ENCODE measurements at places on chromosomes 2 and 18.

DNA sequence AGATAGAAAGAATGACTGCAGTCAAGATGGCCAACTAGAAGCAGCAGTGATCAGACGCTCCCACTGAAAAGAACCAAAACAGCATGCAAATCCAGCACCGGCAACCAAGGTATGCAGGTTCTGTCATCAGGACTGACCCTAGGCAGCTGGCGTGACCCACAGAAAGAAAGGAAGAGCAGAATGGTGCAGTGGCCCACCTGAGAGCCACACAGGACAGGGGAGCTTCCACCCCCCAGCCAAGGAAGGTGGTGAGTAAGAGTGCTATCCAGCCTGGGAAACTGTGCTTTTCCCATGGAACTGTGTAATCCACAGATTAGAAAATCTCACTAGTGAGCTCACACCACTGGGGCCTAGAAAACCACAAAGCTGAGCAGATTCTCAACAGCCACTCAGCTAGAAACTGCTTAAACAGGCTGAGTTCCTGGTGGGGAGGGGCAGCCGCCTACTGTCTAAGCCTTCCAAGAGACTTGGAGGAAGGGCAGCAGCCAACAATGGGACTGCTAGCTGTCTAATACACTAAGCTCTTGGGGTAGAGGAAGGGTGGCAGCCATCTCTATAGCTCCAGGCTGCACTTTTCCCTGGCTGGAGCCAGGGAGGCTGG lies 127.9 kb downstream of the EVA1A start:
- DNase-seq = peak; percentile 79

- no peak for DNase-seq
Measured at GRCh38 chr2:156697906-156698305, 261.7 kb downstream of the GPD2 start.

DNA sequence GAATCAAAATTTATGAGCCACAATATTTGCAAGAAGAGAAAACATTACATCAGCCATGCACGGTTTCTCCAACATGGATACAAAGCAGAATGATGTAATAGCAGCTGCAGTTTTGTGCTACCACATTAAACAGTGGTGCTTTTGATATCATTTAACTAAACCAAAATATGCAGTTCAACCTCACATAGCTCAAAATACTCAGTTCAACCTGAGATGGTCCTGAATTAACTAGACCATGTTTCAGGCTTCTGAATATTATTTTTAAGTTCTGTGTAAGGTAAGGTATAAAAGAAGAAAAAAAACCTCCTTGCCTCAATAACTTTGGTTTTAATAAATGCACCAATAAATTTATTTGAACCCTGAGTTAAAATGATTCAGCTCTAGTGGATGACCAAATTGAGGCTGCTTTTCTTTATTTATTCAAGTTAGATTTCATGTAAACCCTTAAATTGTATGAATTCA lies 18.8 kb upstream of the TSPYL6 start:
- DNase-seq = peak; percentile 54

DNA sequence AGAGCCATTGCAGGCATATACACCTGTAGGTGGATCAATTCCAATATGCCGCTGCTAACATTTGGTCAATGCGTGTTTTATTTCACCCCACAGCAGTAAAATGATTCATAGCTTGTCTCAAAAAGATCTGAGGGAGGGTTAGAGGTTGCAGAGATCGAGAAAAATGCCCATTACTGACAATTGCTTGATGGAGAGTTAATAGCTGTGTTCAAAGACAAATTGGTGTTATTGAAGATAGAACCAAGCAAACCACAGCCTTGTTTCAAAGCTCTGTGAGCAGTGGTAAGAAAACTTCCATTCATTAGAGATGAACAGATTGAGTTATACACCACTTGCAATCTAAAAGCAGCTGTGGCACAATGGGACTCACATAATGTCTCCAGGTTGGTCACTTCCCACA lies 95.4 kb downstream of the KCNE4 start:
- DNase-seq = no peak

GRCh38 chr2:178550352-178550751 lies 70.1 kb downstream of the PLEKHA3 start:
- no peak for DNase-seq

DNA sequence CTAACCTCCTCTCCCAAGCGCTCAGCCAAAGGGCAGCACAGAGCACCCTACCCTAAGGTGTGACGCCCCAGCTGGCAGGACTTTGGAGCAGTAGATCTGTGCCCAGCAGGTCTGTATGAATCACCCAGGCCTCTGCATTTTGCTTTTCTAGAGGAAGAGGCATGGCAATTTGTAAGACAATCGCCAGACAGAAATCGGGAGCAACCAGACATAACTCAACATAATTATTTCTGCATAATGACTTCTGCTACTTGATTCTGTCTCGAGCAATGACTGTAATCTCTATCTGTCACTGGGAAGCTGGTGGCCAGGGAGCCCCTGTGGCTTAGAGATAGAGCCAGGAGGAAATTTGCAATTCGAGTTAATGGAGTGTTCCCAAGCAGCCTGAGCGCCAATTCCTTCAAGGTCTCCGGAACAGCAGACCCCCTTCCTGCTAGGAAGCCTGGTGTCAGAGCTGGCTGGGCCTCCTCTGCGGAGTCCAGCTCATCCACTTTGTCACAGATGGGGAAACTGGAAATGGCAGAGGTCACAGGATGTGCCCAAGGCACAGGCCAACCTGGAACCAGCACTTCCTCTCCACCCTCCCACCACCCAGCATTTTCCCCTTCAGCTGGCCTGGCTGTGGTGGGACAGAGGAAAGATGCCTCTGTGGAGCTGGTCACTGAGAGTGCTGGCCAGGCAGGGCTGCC lies 55.0 kb downstream of the ODC1 start:
- no peak for DNase-seq

- DNase-seq = no peak
Measured at GRCh38 chr2:1226766-1227165, 186.5 kb upstream of the TPO start.

DNA sequence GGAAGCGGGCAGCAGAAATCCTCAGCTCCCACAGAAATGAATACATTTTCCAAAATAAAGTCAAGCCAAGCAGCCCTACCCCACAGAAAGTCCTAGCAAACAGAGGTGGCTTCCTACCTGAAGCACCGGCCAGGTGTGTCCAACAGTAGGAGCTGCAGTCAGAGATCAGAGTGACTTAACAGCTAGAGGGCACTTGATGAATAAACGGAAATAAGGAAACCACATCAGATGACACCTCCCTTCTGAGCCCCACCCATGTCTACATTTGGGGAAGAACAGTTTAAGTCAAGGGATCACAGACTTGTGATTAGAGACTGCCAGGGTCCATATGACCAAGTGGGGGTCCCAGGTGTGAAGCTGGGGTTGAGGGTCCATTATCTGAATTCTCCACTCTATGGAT lies at the start of gene CXCR1:
TSS of gene CXCR1 (minus strand) at position 172 of the 400 bp plus-strand sequence. CDS start 1,751 bp downstream, outside the sequence.
- no peak for DNase-seq

DNA sequence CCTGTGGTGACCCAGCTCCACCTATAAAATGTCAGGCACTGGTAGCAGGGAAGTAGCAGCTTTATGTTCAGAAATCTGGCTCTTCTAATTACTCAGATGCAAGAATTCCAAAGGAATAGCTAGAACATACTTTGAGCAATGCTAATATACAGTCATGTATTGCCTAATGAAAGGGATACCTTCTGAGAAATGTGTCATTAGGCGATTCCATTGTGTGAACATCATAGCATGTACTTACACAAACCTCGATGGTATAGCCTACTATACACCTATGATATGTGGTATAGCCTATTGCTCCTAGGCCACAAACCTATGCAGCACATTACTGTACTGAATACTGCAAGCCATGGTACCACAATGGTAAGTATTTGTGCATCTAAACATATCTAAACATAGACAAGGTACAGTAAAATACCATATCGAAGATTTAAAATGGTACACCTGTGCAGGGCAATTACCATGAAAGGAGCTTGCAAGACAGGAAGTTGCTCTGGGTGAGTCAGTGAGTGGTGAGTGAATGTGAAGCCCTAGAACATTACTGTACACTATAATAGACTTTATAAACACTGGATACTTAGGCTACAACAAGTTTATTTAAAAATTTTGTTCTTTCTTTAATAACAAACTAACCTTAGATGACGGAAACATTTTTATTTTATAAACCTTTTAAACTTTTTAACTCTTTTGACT lies 50.3 kb upstream of the ETAA1 start:
- DNase-seq = peak; percentile 20

DNA sequence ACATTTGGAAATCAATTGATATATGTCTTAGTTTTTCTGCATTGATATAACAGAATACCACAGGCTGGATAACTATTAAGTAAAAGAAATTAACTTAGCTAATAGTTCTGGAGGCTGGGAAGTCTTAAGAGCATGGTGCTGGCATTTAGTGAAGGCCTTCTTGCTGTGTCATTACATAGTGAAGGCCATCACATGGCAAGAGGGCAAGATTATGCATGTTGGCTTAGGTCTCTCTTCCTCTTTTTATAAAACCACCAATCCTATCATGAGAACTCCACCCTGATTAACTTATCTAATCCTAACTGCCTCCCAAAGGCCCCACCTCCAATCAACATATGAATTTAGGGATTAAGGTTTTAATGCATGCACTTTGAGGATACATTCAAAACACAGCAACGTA lies 225.5 kb upstream of the VRK2 start:
- DNase-seq = no peak

- DNase-seq = peak; percentile 86
Measured at GRCh38 chr18:71442731-71443141, 1101.4 kb downstream of the CBLN2 start.

GRCh38 chr2:220451438-220451837 lies 824.0 kb downstream of the SLC4A3 start:
- DNase-seq = no peak

DNA sequence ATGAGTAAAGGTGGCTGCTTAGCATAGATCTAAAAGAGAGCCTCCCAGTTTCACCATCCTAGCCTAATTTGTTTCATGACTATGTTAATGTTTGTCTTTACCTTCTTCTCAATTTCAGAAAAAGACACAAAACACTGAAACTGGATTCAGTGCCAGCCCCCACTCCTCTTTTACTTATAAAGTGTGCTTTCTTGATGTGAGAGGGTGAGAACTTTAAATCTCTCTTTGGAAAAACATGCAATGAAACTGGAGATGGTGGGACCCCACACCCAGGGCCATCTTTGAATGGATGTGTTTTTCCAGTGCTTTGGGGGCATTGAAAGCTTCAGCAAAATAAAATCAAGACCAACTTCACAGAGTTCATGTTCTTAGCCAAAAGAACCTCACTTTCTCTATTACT lies 185.9 kb downstream of the CYRIA start:
- no peak for DNase-seq

- DNase-seq = no peak
Measured at GRCh38 chr2:170180031-170180566, 2.2 kb downstream of the MYO3B start.

- DNase-seq = no peak
Measured at GRCh38 chr2:70511971-70512729, 41.5 kb downstream of the TGFA start.

GRCh38 chr2:208012449-208012848 lies 12.9 kb downstream of the PLEKHM3 start:
- DNase-seq = no peak

DNA sequence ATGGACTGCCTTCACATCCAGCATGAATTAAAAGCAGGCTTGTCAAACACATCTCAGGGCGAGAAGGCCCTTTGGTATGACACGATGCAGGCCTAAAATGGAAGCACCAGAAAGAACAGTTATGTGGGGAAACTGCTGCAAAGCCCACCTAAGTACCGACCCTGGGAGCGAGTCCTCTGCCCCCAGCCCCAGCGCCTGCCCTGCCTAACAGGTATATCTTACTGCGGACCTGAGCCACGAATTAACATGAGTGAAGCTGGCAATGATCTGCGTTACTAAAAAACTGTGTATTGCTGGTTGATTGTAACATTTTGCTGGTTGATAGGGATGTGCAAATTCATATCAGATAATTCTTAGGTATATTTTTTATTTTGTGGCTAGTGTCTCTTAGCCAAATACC lies 441.5 kb downstream of the ZNF516 start:
- no peak for DNase-seq

GRCh38 chr2:95232232-95232631 lies 24.9 kb downstream of the ZNF892 start:
- DNase-seq = no peak

DNA sequence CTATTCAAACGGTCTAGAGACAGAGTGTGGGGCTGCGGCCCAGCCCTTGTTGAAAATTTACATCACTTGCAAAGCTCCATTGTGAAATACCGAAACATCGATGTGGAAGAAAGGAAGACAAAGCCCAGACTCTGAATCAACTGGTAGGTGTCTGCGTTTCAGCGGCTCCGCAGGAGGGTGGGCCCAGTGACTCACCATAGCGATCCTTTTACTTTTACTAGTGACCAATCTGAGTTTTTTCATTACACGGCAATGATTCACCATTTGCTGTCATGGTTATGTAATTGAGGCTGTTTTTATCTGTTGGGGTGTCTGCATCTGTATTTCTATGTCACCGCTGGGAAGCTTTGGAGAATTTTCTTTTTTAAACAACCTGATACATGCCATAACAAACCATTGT lies 66.6 kb upstream of the ODC1 start:
- peak; percentile 97 for DNase-seq

DNA sequence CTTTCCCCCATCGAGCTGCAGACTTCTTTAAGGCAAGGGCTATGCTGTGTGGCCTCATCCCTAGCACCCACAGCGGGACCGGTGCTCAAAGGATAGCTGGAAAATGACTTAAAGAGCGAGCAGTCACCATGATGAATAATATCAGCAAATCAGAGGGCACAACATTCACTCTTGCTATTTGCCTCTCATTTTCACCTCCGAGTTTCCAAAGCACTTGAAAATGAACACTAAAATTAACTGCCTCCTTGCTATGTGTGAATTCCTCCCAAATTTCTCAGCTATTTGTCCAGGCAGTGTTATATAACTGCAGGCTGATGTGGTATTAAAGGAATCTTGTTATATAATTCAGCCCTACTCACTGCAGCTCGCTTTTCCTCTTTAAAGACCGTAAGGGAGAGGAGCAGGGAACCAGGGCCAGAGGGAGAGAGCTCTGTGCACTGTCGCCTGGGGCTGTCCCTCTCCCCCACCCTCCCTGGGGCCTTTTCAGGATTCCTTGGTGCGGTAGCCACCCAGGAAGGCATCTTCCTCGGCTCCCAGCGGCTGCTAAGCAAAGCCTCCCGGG lies 1.4 kb downstream of the CYS1 start:
- DNase-seq = peak; percentile 39

DNA sequence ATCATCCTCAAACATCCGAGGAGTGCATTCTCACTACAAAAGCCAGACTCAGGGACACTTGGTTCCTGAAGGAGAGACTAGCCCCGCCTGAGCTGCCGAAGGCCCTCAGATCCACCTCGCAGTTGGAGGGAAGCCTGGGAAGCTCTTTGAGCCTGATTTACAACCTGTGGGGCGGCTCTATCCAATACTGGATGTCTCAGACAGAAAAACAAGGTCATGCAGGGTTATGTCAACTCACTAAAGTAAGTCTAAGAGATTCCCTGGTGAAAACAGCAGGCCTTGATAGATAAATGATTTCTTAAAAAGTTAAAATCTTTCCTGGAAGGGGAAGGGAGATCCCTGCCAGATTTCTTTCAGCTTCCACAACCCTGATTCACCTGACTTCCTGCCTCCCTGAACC lies 284.3 kb downstream of the CYP26B1 start:
- no peak for DNase-seq

DNA sequence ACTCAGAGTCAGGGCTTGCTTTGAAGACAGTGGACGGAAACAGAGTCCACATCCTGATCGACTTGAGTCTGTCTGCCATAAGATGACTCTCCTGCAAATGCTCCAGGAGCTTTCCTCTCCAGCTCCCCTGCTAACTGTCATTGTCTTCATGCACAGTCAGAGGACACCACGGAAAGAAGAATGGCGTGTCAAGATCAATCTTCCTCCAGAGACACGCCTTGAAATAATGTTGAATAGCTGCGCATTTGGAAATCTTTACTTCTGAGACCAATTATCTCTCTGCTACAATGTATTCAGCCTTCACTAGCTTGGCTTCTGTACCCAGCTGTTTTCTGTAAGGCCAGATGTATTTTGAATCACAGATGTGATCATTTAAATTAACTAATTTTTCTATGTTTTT lies 457.2 kb downstream of the CDH2 start:
- DNase-seq = no peak
